Dermis blood vessel endothelial cell (primary cell): ENCODE measurements at places on chromosomes 6 and 20. TPM values are rescaled to one million over a fixed set of nuclear protein-coding genes. Genes with fewer than 3 reads are reported as not detected.

CLPSL1 gene
- not detected in 2 replicates for total RNA-seq

GRCh38 chr6:36697481-36697903, at the start of gene RAB44:
RAB44 (plus strand) TSS chr6:36697826; CDS start chr6:36704236, 6,410 bp downstream.
- DNase-seq, result no peak

DNA sequence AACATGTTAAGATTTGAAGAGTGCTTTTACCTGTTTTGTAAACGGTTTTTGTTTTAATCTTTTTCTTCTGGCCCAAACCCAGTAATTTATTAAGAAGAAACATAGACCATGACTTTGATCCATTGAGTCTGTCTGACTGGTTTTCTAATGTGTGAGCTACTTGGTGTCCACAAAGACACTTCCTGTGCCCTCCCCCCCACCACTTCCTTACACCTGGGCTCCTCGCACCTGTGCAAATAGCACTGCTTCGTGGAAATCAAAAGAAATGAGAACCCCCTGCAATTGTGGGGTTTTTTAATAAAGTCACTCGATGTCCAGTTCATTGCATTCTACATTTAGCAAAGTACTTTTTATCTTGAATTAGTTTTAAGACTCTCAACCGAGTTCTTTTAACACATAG, 65.5 kb downstream of the SMOC2 start:
- DNase-seq, result no peak

DNA sequence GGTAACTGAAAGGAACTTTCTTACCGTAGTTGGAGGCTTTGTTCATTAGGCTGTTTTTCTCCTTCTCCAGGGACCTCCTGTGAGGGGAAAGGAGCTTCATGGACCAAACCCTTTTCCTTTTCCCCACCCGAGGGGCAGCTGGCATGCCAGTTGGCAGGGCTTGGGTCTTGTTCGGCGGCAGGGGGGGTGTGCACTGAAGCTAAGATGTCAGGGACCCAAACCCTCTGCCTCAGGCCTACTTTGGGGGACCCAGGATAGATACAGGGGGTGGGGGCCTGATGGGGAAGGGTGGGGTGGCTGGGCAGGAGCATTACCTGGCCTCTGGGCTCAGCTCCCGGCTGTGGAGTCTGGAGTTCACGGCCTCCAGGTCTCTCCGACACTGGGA, 14.9 kb downstream of the CCDC167 start:
- DNase-seq, result no peak

- DNase-seq, result no peak
Observed at GRCh38 chr6:51494342-51494741, 593.1 kb downstream of the PKHD1 start.

- DNase-seq, result no peak
Observed at GRCh38 chr6:36578431-36578830, 15.7 kb upstream of the SRSF3 start.

RGS17 gene
- 3.3 and 3.9 TPM in 2 replicates for total RNA-seq

FAM83D gene
- total RNA-seq, result 23.5 and 67.6 TPM in 2 replicates
